Esophagus squamous epithelium (tissue), 5 donors: ENCODE measurements at places on chromosomes 5 and 9.

GRCh38 chr5:107074996-107075395, 595.7 kb downstream of the EFNA5 start:
- DNase-seq: no peak

DNA sequence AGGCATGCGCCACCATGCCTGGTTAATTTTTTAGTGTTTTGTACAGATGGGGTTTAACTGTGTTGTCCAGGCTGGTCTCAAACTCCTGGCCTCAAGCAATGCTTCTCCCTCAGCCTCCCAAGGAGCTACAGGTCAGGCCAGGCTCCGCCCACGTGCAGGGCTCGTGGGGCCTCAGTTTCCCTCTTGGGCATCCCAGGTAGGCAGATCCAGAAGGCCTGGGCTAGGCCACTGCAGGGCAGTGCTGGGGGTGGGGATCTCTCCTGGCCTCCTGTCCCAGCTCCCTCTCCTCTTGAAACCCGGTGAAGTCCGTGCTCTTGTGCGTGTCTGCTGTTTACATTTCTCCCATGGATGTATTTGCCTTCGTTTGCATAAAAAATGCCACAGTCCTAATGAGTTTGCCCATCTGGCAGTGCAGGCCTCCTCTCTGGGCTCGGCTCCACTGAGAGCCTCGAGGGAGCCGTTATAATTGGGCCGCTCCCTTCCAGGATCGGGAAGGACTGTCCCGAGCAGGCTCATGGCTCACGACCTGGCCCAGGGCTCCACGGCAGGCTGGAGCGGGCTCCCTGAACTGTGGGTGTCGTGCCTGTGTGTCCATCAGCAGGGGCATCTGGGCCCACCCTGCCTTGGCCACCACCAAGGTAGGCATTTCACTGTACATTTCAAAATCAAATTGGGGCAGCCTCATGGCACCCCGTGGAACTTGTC, 52.6 kb upstream of the RUFY1 start:
- DNase-seq: no peak

- no peak for DNase-seq
Observed at GRCh38 chr9:27280860-27281259, 16.1 kb downstream of the EQTN start.

GRCh38 chr9:135925496-135926133, 18.3 kb upstream of the CAMSAP1 start:
- no peak for DNase-seq

DNA sequence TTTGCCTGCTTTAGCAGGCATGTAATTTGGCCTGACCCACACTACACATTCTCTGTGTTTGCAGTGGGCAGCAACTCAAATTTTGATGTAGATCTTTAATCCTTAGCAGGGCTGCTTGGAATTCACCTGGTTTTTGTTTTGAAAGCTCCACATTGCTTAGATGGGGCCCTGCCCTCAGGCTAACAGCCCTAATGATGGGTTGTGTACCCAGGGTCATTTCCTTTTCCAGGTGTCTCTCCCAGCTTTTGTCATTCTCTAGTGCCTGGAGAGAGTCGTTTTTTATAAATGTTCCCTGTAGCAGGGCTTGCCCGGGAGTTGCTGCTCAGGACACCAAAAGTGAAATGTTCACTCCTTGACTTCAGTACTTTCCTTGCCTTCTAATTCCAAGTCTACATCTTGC, 126.3 kb downstream of the TRIO start:
- no peak for DNase-seq

- DNase-seq: no peak
Observed at GRCh38 chr9:130119519-130120298, 52.5 kb upstream of the NCS1 start.

DNA sequence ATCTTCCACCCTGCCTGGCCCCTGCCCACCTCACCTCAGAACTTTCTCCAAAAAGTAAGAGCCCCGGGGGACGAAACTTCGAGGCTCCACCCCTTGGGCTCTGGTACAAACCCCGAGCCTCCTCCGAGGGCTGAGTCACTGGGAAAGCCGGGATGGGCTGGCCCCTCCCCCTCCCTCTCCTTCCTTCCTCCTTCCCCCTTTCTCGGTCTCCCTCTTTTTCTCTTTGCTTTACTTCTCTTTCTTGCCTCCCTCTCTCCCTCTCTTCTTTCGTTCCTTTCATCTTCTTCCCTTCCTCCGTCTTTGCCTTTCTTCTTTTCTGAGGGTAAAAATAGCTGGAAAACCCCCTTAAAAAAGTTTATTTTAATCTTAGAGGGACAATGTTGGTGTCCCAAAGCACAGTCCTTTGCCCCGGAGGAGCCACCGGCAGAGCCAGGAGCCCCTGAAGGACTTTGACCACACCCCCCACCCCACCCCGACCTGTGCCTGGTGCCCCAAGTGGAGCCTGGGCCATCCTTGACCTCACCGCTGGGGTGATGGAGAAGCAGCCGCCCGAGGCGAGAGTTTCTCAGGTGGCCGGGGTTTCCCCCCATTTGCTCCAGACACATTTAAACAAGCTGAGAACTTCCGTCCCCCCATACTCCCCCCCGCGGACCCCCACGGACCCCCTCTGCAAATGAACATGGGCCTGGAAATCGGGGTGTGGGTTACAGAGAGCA, 5.7 kb upstream of the NOTCH1 start:
- DNase-seq: no peak

GRCh38 chr5:83914662-83915418, 194.2 kb upstream of the HAPLN1 start:
- DNase-seq: no peak

DNA sequence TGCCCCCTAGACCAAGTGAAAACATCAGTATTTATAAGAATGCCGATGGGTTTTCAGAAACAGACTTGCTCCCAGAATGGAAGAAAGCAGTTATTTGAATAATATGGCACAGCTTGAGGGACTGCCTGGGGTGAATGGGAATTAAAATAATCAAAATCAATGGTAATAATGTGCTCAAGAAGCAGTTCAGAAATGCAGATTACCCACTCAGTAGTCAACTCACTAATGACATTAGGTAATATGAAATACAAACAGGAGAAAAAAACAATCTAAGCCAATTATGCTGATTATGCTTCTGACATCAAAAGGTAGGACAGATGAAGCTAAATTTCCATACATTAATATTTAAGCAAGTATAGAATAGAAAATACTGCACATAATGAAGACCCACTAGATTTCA, 179.3 kb downstream of the ENC1 start:
- DNase-seq: no peak

GRCh38 chr5:58318468-58318867, 141.4 kb downstream of the PLK2 start:
- no peak for DNase-seq

GRCh38 chr5:23507278-23507685, at the start of gene PRDM9:
Gene PRDM9 (plus strand): TSS chr5:23507609. CDS start chr5:23509034, 1,425 bp downstream.
- DNase-seq: no peak

DNA sequence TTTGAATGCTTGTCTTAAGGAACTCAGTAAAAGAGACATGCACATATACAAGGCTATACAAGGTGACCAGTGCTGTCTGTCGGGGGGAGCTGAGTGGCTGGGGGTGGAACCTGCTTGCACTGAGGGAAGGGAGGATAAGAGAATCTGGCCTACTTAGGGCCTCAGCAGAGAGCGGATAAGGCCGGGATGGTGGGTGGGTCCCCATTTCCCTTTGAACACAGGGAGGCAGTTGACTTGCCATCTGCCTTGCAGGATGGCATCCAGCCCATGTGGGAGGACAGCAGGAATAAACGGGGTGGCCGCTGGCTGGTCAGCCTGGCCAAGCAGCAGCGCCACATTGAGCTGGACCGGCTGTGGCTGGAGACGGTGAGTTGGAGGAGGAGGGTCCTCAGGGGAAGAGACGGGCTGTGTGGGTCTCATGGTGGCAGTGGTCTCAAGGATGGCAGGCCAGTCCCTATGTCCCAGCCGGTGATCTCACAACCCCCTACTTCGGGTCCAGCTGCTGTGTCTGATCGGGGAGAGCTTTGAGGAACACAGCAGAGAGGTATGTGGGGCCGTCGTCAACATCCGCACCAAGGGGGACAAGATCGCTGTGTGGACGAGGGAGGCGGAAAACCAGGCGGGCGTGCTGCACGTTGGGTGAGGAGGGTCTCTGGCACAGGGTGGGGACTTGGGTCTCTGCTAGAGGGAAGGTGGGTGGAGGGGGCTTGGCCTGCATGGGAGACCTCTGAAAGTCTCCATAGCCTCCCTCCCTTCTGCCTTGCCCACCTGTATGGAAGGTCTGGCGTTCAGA, 2.2 kb upstream of the TSPAN17 start:
- DNase-seq: no peak

DNA sequence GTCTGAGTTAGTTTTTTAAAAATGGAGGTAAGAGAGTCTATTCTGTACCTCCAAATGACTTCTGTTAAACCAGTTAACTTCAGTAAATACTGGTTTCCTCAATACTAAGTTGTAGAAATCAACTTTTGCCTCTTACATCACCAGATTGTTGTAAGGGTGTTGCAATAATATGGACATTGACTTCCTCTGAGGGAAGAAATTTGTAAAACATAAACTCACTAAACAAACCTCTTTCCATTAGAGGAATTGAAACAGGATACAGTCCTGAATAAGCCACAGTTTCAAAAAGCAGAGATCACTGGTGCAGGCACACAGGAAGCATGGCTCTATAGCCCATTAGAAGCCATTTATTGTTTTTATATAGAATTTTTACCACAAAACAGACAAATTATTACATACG, 32.7 kb upstream of the SLCO6A1 start:
- no peak for DNase-seq

- DNase-seq: no peak
Observed at GRCh38 chr5:41253109-41253508, 39.8 kb upstream of the C6 start.

DNA sequence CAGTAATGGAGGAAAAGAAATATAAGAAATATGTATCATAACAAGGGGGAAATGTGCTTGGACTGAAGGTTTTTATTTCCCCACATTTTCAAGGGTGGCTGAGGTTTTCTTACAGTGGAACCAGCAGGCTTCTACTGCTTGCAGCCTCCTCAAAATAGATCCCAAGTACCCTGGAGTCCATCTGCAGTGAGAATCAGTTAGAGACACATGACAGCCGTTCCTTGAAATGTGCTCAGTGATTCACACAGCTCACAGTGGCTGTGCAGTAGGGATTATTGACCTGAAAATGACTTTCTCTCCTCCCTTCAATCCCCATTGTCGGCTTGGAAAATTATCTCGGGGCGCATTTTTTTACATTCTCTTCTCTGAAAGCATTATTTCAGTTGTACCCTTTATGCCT, 832.0 kb downstream of the TLR4 start:
- DNase-seq: no peak

DNA sequence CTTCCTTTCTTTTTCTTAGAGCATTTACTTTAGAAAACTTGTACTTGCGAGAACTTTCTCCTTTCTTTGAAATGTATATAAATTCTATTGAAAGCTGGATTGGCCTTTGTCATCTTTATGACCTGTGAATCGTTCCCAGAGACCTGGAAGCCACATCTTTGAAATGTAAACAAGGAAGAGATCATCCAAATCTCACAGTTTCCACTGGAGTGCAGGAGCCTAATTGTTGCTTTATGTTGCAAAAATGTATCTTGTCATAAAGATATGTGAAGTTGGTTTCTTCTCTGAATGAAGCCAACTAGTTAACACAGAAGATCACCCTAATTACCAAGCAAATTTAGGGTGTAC, 1101.8 kb downstream of the TAF11L14 start:
- no peak for DNase-seq

- no peak for DNase-seq
Observed at GRCh38 chr5:176614805-176615478, 5.0 kb upstream of the GPRIN1 start.

- DNase-seq: no peak
Observed at GRCh38 chr5:81785322-81785721, 34.4 kb upstream of the SSBP2 start.

GRCh38 chr9:19642256-19642655, 146.6 kb downstream of the SLC24A2 start:
- no peak for DNase-seq

GRCh38 chr9:135474915-135475314, 4.7 kb upstream of the PPP1R26 start:
- no peak for DNase-seq

DNA sequence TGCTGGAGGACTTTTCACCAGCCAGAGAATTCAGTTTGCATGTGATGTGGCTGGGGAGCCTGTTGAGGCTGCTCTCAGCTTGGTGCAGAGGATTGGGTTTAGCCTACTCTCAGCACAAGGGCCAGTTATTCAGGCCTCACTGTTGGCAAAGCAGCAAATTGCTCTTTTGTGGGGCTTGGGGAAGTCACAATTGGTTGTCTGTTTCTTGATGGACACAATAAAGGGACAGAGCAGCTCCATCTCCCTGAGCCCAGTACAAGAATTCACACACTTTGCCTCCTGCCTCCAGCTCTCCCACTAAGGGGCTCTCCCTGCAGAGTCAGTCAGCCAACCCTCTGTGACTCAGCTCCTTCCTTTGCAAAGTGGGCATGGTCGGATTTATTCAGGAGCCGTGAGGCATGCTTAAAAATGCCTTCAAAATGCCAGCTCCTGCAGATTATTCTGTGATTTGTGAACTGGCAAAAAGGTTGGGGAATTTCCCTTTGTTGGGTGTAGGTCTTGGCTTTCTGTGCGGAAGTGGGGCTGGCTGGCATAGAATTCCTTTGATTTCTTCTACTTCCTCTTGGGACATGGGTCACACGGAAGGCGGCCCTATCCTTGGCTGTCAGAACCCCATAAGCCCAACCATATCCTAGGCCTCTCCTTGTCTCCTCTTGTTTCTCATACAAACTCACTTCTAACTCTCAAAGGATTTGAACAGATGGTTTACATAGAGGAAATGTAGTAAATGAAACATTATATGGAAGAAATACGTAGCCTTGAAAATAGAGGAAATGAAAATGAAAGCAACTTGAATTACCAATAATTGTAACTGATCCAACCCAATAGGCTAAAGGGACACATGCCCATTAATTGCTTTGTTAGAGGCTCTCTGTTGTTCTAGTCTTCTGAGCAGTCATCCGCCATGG, 118.7 kb upstream of the CD180 start:
- DNase-seq: no peak

- no peak for DNase-seq
Observed at GRCh38 chr5:40258222-40258621, 421.5 kb upstream of the PTGER4 start.

DNA sequence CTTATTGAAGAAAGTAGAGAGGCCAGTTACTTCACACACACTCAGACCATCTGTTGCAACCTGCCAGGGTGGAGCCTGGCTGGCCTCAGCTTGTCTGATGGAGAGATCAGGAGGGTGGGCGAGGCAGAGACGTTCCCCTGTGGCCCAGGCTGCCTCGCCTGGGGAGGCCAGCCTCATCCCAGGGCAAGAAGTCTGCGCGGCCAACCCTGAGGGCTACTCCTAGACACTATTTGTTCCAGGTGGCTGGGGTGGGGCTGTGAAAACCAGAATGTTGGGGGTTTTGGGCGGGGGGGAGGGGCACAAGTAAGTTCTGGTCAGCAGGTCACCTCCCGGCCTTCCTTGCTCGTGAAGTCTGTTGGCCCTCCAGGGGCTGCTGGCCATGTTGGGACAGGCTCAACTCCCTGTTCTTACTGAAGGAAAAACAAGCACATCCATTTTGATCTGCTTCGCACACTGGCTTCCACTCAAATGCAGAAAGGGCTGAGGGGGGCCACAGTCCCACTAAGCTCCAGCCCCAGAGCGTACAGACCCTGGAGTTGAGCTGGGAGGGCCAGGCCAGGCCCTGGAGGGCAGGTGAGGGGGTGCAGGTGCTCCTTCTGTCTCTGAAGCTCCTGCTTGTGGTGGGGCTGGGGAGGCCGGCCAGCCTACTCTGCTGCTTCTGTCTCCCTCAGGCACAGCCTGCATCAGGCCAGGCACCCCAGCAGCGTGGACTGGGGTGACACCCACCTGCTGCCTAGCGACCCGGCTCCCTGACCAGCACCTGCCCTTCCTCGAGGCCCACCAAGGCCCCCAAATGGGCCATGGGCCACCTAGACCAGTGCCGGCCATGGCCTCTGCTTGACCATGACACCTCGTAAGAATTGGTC, 46.6 kb downstream of the SECISBP2 start:
- DNase-seq: no peak

- no peak for DNase-seq
Observed at GRCh38 chr5:139689631-139690063, 41.5 kb downstream of the CXXC5 start.
